ENCODE measurements at places on chromosomes 12 and 14. TPM values are rescaled to one million over a fixed set of nuclear protein-coding genes. Genes with fewer than 3 reads are reported as not detected.

ETFBKMT gene
- total RNA-seq = 1.6 TPM

TCL1B gene
- not detected for total RNA-seq

LRFN5 gene
- total RNA-seq = not detected

CLEC1B gene
- total RNA-seq = not detected

CCDC92 gene
- 26.4 TPM for total RNA-seq

Data from activated naive CD8-positive, alpha-beta T cell treated with anti-CD3 and anti-CD28 coated beads, Interleukin-2, amount 10 ng/mL, durations not matched to agents 7 days and 5 days (primary cell).